ENCODE measurements at places on chromosomes 1 and 21.

DNA sequence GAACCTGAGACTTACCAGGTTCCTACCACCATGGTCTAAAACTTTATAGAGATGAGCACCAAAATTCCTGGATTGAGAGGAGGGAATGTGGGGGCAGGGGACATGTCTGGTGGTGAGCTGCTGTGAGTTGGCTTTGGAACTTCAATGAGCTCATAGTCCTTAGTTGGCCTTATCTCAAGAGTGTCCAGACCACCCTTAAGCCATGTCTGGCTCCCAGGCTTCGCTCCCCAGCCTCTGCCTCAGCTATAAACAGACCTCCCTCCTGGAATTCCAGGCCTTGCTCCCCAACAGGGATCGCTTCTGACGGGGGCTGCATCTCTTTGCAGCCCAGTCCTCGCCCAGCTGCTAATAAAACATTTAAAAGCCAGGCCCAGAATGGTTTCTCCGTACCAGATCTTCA is 19.5 kb downstream of the ATF3 start:
- no peak for DNase-seq

DNA sequence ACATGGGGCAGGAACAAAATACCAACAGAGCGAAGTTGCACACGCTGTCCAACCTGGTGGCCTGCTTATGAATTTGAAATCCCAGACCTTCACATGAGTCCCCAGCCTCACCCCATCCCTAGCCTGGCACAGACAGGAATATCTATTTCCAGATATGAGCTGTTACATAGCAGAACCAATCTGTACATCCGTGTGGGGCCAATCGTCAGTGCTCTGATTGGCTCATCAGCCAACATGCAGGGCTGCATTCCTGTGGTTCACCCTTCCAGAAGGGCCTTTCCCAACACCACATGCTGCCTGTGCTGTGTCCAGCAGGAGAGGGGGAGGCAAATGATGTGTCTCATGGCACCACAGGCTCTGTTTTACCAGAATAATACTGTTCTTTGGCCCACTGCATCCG is 31.3 kb downstream of the CCN1 start:
- no peak for DNase-seq

DNA sequence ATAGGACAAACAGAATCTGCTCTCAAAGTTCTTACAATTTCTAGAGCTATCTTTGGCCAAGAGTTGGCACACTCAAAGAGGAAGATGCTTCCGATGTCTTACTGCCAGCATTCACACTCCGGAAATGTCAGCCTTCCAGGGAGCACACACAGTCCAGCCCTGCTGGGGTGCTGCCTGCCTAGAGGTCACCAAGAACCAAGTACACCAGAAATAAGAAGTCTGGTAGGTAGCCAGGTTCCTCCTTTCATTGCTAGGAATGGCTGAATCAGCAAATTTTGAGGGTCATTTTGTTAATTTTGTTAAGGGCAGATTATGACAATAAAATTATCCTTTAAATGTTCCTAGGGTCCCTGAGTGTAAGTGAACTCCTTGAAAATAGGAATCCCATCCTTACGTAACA is 77.5 kb downstream of the PLPP3 start:
- no peak for DNase-seq

GRCh38 chr1:47506053-47506452 is 68.2 kb downstream of the FOXD2 start:
- no peak for DNase-seq

GRCh38 chr21:15978215-15978738 is 248.5 kb downstream of the USP25 start:
- DNase-seq, result no peak

GRCh38 chr21:26425576-26425975 is 147.5 kb downstream of the CYYR1 start:
- DNase-seq, result no peak

DNA sequence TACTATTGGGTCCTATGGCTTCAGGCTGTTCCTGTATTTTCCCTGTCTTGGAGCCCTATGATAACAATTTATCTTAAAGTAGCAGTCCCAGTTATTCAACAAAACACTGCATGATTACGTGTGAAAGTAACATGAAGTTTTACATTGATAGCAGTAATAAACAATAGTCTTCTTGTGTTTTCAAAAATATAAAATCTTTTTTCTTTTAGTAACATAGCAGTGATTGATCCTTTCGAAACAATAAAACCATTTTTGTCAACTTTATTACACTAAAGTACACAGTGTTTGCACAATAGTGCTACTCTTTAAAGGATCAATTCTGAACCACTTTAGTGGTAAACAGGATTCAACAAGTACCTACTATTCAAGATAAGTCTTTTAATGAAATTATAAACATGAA is 90.6 kb downstream of the GPATCH2 start:
- no peak for DNase-seq

- no peak for DNase-seq
Observed at GRCh38 chr21:14569026-14569621, 23.0 kb upstream of the SAMSN1 start.

DNA sequence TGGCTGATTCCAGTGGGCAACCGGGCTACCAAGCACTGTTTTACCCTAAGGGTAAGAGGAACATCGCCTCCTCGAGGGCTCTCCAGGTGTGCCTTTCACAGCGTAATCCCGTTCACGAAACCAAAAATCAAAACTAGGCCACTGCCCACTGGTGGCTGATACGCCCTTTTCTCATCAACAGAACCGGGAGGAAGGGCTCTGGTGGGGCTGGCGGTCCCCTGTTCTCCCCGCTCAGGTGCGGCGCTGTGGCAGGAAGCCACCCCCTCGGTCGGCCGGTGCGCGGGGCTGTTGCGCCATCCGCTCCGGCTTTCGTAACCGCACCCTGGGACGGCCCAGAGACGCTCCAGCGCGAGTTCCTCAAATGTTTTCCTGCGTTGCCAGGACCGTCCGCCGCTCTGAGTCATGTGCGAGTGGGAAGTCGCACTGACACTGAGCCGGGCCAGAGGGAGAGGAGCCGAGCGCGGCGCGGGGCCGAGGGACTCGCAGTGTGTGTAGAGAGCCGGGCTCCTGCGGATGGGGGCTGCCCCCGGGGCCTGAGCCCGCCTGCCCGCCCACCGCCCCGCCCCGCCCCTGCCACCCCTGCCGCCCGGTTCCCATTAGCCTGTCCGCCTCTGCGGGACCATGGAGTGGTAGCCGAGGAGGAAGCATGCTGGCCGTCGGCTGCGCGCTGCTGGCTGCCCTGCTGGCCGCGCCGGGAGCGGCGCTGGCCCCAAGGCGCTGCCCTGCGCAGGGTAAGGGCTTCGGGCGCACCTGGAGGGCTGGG is at the start of gene IL6R:
Gene IL6R (plus strand): TSS at position 360 of the 763 bp plus-strand sequence. CDS start 287 bp downstream, at position 647.
- peak; percentile 42 for DNase-seq

- DNase-seq, result peak; percentile 99
Observed at GRCh38 chr1:110756506-110756905, 81.8 kb upstream of the KCNA3 start.

- DNase-seq, result no peak
Observed at GRCh38 chr1:158185770-158186169, 5.1 kb downstream of the CD1D start.

DNA sequence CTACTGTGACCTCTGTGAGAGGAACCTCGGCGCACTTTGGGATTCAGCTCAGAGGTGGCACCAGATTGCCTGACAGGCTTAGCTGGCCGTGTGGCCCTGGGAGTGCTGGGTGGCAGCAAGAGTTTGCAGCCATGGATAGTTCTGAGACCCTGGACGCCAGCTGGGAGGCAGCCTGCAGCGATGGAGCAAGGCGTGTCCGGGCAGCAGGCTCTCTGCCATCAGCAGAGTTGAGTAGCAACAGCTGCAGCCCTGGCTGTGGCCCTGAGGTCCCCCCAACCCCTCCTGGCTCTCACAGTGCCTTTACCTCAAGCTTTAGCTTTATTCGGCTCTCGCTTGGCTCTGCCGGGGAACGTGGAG is 67.5 kb downstream of the DISC1 start:
- DNase-seq, result peak; percentile 90

GRCh38 chr1:2914702-2915101 is 106.6 kb upstream of the ACTRT2 start:
- no peak for DNase-seq

GRCh38 chr1:7707527-7707926 is 63.6 kb upstream of the VAMP3 start:
- no peak for DNase-seq

GRCh38 chr1:226717256-226717909 is 21.7 kb downstream of the ITPKB start:
- no peak for DNase-seq

GRCh38 chr1:41709873-41710272 is 208.8 kb downstream of the HIVEP3 start:
- no peak for DNase-seq

DNA sequence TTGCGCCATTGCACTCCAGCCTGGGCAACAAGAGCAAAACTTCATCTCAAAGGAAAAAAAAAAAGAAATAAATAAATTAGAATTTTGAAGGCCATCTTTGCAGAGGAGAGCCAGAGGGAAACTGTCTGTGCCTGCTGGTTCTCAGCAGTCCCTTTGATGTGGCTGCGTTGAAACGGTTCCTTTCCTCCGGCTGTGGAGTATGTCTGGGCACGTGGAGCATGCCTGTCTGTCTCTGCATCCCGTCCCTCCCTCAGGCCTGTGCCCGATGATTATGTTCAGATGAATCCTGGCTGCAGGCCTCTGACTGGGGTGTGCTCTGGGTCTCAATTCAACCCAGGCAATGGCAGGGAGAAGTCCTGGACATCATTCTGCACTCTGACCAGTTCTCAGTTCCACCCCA is 33.4 kb downstream of the KIAA1614 start:
- no peak for DNase-seq

- DNase-seq, result no peak
Observed at GRCh38 chr1:92051948-92052347, 22.2 kb downstream of the EPHX4 start.

GRCh38 chr1:23152966-23153684 is 15.5 kb downstream of the LUZP1 start:
- DNase-seq, result no peak

- DNase-seq, result peak; percentile 21
Observed at GRCh38 chr1:206041640-206042039, 11.3 kb upstream of the RHEX start.

- DNase-seq, result no peak
Observed at GRCh38 chr1:247966532-247967204, 1.6 kb downstream of the OR2AK2 start.

DNA sequence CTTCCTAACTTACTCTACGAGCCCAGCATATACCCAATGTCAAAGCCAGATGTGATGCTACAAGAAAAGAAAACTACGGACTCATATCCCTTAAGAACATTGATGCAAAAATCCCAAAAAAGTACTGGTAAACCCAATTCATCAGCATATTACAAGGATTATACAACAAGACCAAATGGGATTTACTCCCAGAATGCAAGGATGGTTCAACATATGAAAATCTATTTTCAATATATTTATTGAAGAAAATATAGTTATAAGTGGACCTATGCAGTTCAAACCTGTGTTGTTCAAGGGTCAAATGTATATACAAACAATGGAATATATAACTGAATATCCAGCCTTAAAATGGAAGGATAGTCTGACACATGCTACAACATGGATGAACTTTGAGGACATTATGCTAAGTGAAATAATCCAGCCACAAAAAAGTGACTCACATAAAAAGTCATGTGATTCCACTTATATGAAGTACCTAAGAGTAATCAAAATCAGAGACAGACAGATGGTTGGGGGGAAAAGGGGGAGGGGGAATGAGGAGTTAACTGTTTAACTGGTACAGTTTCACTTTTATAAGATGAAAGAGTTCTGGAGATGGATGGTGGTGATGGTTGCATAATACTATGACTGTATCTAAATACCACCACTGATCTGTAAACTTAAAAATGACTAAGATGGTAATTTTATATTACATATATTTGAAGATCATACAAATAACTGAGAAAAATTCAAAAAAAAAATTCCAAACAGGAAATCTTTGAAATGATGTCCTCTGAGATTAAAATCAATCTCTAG is 3.7 kb upstream of the KLF18 start:
- DNase-seq, result no peak

DNA sequence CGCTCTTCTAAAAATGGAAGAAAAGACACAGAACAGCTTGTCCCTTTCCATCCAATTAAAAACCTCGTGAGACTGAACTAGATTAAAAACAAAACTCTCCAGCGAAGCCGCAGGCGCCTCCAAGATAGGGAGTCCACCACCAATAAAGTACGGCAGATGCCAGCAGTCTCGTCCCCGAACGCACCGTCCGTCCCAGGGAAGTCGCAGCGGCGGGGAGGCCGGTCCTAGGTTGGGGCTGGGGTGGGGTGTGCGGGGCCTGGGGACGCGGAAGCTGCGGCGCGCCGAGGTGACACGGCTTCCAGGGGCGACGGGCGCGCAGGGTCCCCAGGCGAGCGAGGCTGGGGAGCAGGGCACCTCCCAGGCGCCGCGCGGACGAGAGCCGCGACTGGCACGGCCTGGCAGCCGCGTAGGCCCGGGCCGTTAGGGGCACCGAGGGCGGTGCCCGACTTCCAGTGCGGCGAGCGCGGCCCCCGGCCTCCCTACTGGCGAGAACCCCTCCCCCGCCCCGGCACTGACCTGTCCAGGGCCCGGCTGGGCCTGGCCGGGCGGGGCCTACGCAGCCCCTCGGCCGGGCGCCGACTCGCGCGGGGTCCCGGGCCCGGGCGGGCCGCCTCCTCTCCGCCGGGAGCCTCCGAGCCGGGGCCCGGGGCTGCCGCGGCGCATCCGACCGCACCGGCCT is 28.3 kb upstream of the A3GALT2 start:
- DNase-seq, result no peak

- DNase-seq, result no peak
Observed at GRCh38 chr1:51519865-51520699, 1.0 kb upstream of the EPS15 start.

DNA sequence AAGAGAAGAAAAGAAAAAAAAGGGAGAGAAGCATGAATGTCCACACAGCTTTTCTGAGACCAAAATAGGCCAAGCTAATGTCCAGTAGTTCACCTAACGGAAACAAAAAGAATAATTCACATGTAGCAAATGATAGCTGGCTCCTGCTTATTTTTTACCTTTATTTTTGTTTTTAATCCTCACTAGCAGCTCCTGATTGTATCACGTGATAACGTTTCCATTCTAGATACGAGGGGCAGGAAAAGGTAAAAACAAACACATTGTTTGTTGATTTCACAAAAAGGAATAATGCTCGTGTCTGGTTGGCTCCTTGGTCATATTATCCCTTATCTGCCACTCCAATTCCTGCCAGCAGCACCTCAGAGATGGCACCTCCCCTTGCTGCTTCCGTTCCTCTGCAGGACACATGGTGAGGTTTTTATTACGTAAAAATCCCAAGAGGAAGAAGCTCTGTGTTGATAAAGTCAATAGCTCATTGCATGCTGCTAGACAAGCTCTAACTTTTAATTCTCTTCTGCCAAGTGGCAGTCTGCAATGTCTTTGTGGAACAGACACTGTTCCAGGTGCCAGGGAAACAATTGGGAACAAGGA is 201.7 kb downstream of the CRB1 start:
- DNase-seq, result no peak

GRCh38 chr1:76115171-76115570 is 40.6 kb downstream of the ST6GALNAC3 start:
- DNase-seq, result no peak

DNA sequence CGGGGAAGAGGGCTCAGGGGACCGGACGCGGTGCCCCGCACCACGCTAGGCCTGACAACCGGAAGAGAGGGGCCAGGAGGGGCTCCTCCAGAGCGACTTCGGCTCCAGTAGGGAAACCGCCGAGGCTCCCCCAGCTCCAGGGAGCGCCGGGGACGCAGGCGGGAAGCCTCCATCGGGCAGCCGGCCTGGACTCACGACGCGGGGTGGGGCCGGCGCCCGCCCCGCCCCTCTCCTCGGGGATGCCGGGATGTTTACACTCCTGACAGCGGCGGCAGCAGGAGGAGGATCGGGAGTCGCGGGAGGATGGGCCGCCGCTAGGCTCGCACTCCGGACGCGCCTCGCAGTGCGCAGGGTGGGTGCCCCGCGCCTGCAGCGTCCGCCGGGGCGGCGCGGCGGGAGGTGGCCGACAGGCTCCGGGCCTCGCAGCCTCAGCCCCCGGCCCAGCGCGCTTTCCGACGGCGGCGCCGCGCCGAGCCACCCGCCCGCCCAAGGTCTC is at the start of gene NEK7:
Gene NEK7 (plus strand): TSS at position 254 of the 496 bp plus-strand sequence. CDS start 75,583 bp downstream, outside the sequence.
- peak; percentile 64 for DNase-seq
